GM19239 (cell line): ENCODE measurements at places on chromosomes 6 and 20.

DNA sequence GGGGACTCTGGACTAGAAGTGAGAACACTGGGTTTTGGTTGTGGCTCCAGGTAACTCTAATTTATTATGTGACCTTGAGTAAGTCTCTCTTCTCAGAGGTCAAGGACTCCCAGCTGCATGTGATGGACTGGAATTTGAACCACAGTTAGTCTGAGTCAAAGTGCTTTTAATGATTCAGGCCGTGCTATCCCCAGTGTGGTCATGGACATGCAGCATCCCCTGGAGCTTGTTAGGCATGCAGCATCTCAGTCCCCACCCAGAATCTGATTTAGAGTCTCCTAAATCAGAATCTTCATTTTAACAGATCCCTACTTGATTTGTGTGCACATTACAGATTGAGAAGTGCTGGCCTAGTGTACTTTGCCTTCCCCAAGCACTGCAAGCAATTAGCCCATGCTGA is 74.2 kb downstream of the TOX2 start:
- no peak for DNase-seq

GRCh38 chr20:18288749-18289267 is 481 bp downstream of the ZNF133 start:
- DNase-seq, result no peak

DNA sequence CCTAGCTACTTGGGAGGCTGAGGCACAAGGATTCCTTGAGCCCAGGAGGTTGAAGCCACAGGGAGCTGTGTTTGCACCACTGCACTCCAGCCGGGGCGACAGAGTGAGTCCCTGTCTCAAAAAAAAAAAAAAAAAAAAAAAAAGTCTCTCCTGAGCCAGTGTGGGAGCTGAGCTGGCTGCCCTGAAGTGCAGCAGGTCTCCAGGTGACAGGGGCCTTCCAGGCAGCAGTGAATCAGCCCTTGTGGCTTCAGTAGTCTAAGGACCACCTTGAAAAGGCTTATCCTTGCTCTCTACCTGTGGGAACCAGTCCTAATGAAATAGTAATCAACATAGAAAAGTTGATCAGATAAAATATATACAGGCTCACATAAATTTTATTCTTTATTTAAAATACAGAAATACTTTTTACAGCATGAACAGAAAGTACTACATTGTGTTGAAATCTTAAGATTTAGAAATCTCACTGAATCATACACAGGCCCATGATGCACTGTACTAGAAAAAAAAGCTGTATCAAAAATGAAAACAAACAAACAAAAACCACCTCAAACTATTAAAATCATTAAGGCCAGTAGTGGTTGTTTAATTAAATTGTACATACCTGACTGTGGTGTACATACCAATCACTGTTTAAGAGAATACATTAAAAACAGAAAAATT is 128.9 kb downstream of the SCML4 start:
- DNase-seq, result no peak

DNA sequence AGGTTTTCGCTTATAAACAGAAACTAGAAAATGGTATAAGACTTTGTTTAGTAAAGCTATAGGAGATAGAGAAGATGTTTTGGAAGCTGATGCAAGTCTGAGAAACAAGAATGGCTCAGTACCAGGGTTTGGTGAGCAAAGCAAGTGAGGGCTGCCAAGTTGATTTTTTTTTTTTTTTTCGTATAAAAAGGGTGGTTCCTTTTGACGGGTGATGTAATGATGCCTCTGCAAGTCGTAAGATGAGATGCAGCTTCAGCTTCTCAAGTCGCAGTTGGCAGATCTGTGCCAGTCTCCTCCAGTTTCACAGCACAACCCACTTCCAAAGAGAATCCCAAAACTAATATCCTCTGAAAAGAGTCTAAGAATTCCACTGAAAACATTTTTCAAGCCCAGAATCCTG is 252.8 kb upstream of the CDH4 start:
- no peak for DNase-seq

DNA sequence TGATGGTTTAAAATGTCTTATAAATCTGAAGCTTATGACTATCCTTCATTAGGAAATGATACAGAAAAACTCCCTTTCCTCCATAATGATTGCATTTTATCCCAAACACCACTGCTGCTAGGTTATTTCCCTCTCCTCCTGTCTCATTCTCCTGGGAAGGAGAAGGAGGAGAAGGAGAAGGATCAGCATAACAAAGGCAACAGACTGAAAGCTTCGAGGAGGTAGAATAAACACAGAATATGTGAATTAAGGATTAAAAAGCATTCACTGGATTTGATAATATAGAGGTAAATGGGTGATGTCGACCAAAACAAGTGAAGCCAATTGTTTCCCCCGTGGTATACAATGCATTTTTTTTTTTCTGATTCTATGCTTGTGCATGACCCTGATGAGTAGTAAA is 82.0 kb downstream of the WASF1 start:
- no peak for DNase-seq

DNA sequence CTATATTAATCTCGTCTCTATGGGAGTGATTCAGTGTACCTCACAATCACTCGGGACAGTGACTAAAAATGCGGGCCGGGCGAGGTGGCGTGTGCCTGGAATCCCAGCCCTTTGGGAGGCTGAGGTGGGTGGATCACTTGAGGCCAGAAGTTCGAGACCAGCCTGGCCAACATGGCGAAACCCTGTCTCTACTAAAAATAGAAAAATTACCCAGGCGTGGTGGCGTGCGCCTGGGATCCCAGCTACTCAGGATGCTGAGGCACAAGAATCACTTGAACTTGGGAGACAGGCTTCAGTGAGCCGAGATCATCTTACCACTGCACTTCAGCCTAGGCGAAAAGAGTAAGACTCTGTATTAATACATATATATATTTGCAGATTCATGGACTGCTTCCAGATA is 17.4 kb downstream of the POPDC3 start:
- DNase-seq, result no peak

GRCh38 chr20:34047917-34048316 is 54.2 kb downstream of the RALY start:
- no peak for DNase-seq

DNA sequence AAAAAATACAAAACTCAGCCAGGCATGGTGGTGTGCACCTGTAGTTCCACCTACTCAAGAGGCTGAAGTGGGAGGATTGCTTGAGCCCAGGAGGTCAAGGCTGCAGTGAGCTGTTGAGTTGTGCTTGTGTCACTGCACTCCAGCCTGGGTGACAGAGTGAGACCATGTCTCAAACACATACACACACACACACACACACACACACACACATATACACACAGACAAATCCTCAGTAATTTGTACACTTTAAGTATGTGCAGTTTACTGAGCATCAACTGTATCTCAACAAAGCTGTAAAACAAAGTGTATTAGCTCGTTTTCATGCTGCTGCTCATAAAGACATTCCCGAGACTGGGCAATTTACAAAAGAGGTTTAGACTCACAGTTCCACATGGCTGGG is 7.3 kb downstream of the TFB1M start:
- DNase-seq, result no peak

- DNase-seq, result peak; percentile 94
Measured at GRCh38 chr20:3781153-3781910, at the start of gene SPEF1. SPEF1 (minus strand) TSS chr20:3781448; CDS start chr20:3781287, 161 bp downstream.

GRCh38 chr20:11429168-11429567 is 488.5 kb upstream of the BTBD3 start:
- no peak for DNase-seq

- DNase-seq, result peak; percentile 62
Measured at GRCh38 chr20:36491901-36492617, 49.3 kb upstream of the MYL9 start.

- no peak for DNase-seq
Measured at GRCh38 chr6:135251498-135252441, 70.7 kb downstream of the MYB start.

DNA sequence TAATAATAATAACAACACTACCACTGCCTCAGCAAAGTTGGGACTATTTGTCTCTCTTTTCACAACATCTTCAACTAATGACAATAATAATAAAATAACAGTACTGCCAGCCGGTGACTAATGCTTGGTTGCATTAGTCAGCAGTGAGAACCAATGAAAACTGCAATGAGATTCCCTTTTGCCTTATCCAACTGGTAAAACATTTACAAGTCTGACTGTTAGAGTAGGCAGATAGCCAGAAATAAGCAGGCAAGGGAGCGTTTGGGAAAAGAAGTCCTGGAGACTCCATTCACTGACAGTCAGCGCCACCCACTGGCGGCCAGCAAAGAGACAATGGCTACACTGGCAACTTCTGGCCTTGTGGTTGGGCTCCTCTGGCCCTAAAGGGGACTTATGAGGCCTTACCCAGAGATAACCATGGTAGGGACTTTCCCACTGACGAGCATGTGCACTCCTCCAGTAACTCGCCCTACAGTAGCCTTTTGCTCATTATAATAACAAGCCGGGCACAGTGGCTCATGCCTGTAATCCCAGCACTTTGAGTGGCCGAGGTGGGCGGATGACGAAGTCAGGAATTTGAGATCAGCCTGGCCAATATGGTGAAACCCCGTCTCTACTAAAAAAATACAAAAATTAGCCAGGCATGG is 3.4 kb upstream of the NSFL1C start:
- no peak for DNase-seq

DNA sequence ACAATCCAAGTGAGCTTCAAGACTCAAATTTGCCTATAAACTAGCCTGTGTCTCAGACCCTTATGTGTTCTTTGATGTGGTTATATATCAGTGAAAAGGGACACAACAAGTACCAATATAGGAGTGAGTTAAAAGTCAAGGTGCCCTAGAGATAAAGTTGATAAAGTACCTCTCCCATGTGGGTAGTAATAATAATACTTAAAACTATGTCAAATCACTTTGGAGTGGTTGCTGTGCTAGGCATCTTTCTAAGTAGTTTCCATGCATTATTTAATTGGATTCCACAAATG is 100.4 kb downstream of the BMP5 start:
- no peak for DNase-seq

- DNase-seq, result no peak
Measured at GRCh38 chr20:50569864-50570836, 60.0 kb downstream of the PTPN1 start.

DNA sequence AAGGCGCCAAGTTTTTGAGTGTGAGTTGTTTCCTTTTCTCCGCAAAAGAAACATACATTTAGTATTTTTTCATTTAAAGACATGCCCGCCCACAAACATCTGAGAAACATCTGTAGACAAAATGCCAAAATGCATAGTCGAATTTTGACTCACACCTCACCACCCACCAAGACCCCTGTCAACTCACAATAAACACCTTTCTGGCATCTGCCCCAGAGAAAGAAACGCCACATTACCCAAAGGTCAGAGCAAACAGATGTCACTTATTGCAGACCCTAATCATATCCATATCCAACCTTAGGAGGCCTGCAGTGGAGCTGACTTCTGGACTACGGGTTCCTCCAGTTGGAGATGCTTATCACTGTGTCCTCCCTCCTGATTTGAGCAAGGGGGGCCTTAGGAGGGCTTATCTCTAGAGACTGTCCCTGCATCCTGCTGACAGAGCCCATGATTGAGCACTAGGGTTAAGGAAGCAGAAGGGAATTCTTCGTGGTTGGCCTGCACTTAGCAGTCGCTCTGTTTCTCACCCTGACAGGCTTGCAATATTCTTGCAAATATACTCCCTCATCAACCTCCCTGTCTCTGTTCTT is 90.5 kb upstream of the TBX18 start:
- no peak for DNase-seq
